OCI-LY7 (cell line): ENCODE measurements at places on chromosomes 16 and 17.
A peak's percentile ranks its signal among the peaks of the same experiment; 100 is the strongest.

GRCh38 chr17:55672585-55673501, 49.8 kb downstream of the TMEM100 start:
- no peak for DNase-seq

DNA sequence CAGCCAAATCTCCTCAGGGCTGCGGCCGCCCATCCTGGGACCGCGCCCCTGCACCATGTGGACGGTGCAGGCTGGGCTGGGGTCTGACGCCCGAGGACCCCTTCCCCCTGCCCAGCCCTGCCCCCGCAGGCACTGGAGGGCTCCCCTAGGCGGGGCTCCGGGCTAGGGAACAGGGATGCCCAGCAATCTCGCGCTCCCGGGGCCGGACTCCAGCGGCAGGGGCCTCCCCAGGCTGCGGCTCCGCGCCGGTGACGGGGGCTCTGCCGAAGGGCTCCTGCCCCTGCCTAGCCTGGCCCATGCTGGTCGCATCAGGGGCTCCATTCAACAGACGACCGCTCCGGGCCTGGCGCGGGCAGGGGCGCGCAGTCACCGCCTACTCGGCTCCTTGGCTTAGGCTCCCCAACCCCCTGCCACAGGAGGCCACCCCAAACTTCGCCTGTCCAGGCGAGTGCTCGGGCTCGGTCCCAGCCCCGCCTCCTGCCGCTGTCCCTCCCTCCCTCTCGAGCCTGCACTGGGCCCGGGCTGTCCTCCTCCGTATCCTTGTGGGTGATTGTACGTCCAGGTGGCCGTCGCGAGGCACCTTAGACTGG, 27.4 kb upstream of the ADORA2B start:
- DNase-seq = no peak

DNA sequence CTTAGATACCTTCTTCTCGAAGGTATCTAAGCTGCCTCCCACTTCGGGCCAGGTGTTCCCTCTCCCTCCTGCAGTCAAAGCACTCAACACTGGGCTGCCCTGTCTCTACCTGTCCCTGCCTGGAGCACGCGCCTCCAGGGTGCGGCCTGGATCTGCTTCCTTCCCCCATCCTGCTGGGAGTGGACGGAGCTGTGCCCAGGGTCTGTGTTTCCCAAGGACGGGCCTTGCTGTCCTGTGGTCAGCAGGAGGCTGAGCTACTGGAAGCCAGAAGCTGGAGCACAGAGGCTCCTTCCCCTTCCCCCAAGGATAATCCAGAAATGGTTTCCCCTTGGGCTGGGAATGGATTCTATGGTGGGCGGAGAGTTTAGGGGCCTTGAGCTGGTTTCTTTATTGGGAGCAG, 16.7 kb downstream of the LLGL2 start:
- no peak for DNase-seq

GRCh38 chr16:67764158-67764667, 42.1 kb downstream of the RANBP10 start:
- DNase-seq = no peak

- DNase-seq = no peak
These were observed 4.3 kb downstream of the CAMKK1 start for GRCh38 chr17:3888343-3889171.

GRCh38 chr17:67421869-67422273, 44.8 kb downstream of the PITPNC1 start:
- DNase-seq = no peak

- DNase-seq = peak; percentile 86
These were observed 28.0 kb downstream of the PRKCB start for GRCh38 chr16:23863511-23864422.

DNA sequence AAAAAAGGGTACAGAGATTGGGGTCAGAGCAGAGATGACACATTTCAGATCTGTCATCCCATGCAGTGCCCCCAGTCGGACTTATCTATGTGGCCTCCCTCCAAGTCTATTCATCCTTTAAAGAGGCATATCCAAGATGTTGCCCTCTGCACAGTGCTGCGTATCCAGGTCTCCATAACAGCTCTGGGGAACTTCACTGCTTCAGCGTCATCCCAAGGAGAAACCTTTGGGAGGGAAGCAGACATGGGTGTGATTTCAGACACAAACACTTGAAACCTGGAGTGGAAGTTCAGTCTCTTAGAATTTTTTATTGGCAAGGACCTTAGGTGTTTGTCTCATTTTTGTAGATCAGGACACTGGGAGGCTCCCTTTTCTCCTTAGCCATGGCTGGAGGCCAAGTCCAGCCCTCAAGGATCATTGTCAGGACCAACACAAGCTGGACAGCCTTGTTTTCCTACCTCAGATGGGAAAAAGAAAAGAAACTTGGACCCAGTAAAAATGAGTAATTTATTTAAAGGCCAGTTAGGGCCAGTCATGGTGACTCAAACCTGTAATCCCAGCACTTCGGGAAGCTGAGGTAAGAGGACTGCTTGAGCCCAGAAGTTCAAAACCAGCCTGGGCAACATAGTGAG, 23.9 kb upstream of the NLK start:
- DNase-seq = no peak

DNA sequence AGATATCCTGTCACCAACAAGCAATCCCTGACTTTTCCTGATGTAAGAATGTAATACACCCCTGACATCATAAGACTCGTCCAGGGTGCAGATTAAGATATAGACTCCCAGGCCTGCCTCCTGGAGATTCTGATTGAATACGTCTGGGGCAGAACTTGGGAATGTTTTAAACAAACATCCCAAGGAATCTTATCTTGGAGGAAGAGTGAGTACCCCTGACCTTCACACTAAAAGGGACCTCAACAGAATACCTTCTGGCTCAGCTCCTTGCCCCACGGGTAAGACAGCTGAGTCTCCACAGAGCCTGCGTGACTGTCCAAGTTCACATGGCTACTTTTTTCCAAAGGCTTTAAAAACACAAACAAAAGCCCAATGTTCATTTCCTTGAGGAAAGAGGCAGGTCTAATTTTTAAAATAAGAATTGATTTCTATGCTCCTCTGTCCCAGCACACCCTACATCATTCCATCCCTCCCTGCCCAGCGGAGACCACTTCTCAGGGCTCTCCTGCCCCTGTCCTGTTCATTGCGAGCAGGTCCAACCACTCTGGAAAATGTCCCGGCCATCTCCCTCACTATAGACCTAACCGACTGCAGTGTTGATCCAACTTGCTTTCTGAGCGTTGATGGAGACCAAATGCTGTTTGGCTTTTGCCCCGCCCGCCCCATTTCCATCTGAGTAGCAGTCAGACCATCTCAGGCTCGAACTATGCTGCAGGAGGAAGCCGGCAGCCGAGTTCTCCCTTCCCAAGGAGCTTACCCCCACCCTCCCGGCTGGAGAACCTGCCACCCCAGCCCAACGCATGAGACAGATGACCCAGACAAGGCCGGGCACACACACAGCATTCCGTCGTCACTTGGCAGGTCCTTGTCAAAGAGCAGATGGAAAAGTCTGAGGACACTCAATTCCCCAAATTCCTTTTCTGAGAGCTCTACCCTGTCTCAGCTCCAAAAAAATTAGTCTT, 44.1 kb upstream of the MYH10 start:
- DNase-seq = no peak

DNA sequence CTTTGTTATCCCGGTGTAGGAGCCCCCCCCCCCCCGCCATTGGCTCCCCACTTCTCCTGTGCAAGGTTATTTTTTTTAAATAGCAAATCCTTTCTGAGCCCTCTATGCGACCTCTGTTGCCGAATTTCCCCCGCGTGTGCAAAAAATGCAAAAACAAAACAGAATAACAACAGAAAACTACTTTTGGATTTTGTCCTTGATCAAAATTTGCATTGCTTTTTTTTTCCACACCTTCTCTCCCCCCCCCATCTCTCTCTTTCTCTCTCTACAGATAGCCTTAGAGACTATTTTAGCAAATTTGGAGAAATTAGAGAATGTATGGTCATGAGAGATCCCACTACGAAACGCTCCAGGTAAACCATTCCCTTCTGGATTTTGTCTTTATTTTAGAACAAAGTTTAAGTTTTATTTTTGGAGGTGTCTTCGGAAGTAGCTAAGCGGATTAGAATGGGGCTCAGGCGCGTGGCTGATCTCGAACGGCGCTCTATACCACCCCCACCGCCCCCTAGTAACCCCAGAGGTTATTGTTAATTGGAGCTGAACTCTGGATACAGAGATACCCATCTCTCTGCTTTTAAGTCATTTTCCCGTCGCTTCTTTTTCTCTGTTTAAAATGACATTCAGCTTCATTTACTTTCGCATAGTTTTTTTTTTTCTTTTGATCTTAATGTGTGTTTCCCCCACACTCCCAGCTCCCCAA, 1.0 kb downstream of the MSI2 start:
- DNase-seq = peak; percentile 39

DNA sequence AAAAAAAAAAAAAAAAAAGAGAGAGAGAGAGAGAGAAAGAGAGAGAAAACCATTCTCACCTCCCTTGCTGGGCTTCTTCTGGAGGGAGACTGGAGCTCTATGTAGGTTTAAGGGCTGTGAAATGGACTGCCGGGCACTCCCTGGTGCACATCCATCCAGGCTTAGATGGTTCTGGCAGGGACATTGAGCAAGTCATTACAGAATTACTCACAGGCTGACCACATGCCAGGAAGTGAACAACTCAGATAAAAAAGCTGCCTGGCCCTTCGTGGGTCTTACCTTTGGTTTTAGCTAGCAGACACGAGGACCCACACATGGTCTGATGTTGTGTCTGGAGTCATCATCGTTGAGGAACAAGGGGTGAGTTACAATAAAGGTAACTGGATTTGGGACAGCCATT, 847.4 kb upstream of the EEF2KMT start:
- DNase-seq = no peak

DNA sequence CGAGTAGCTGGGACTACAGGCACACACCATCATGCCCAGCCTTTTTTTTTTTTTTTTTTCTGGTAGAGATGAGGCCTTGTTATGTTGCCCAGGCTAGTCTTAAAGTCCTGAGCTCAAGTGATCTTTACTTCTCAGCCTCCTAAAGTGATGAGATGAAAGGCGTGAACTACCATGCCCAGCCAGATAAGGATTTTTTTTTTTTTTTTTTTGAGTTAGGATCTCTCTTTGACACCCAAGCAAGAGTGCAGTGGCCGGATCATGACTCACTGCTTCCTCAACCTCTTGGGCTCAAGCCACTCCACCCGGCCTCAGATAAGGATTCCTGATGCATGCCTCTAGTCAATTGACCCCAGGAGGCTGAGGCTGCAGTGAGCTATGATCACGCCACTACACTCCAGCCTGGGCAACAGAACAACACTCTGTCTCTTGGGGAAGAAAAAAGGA, 11.2 kb upstream of the PLEKHG4 start:
- DNase-seq = no peak

DNA sequence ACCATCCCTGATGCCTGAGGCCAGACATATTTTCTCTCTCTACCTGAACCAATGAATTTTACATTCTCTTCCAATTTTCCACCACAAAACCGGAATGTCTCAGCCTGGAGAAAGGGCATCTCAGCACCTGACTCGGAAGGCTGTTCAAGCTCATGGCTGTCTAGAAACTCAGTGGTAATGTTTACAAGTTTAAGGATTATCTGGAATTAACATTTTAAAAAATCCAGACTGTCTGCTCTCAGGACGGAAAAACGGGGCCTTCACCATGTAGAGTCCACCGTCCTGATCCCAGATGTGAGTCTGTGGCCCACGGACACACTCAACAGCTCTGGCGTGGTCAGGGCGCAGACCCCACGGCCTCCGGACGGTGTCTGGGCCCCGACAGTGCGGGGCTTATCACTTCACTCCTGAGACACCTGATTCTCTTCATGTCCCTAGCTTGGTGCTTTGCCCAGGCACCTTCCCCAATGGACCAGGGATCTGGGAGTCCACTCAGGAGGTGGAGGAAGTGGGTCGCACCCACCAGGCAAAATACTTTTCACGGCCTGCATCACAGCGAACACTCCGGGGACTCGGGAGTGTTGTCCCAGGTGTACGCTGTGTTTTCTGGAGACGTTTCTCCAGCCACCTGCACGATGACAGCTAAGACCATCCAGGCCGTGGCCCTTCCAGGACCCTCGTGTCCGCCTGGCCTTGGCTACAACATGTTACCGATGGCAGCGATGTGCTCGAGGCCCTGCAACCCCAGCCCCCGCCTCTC, 101.5 kb downstream of the ZNF778 start:
- DNase-seq = no peak

- no peak for DNase-seq
These were observed 40.6 kb upstream of the AQP8 start for GRCh38 chr16:25176136-25176535.

GRCh38 chr17:48915459-48916282, 7.5 kb downstream of the UBE2Z start:
- DNase-seq = no peak

DNA sequence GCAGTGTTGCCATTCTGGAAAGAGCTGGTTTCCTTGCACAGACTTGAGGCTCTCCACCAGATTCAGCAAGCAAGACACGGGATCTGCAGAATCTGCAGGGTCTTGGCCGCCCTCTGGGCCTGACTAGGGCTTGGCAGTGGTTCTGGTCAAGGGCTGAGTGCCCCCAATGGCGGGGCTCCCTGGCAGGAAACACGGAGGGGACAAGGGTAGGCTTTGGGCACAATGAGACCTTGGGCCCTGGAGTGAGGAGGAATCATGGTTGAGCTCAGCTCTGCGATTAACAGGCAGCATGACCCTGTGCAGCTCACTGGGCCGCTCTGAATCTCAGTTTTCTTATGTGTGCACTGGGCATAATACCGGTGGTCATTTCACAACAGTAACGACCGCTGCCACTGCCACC, 249.9 kb downstream of the GSG1L start:
- DNase-seq = no peak

GRCh38 chr17:14760212-14760611, 459.3 kb downstream of the HS3ST3B1 start:
- peak; percentile 41 for DNase-seq

DNA sequence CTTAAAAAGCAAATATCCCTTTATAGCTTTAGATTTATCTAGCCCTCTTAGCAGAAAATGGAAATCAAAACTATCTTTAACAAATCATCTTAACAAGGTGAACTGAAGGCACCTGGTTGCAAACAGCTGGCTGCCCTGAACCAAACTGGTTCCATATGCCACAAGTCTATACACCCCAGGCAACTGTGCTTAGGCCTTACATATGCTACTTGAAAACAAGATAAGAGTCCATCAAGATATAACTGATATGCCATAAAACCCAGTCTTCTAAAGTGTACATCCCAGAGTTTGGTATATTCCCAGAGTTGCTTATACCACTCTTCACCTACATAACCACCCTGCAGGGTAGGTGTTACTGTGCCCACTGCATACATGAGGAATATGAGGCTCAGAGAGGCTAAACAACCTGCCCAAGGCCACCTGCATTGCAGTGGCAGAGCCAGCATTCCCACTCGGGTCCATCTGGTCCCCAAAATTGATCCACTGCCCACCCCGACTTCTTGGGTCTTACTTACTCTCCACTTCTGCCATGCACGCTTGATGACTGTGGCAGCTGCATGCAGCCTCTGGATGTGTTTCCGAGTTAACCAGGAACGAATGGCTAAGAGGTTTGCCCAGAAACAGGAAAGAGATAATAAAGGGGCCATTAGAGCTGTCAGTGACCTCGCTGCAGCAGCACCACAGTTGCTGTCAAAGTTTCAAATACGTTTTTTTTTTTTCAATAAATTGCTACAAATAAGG, 12.2 kb downstream of the ZNHIT3 start:
- no peak for DNase-seq
